NCI-H187 treated with DMSO at 0.1 percent for 48 hours (cell line): ENCODE measurements at places on chromosomes 2 and 18.

- DNase-seq = no peak
Measured at GRCh38 chr18:56973487-56973886, 173.4 kb upstream of the BOD1L2 start.

- DNase-seq = no peak
Measured at GRCh38 chr2:191929288-191929687, 82.4 kb upstream of the CAVIN2 start.

- no peak for DNase-seq
Measured at GRCh38 chr2:35443087-35443486, 912.5 kb upstream of the CRIM1 start.

- no peak for DNase-seq
Measured at GRCh38 chr2:201909961-201910361, 103.6 kb downstream of the CDK15 start.

DNA sequence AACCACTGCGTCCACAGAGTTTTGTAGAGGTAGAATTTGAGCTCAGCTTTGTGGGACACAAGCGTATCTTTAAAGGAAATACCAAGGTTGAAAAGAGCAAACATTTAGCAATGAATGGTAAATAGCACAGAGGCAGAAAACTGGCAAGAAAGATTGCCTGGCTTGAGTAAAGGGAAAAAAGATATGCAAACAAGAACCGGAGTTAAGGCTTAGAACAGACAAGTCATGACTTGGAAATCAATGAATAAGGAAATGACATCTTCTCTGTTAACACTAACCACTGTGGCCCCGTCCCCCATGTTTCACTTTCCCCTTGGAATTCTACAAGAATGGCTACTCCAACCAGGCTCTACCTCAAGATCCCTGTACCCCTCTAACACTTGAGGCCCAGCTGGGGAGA is 3.8 kb downstream of the STAM2 start:
- no peak for DNase-seq

GRCh38 chr2:1236606-1237005 is 176.7 kb upstream of the TPO start:
- DNase-seq = no peak

DNA sequence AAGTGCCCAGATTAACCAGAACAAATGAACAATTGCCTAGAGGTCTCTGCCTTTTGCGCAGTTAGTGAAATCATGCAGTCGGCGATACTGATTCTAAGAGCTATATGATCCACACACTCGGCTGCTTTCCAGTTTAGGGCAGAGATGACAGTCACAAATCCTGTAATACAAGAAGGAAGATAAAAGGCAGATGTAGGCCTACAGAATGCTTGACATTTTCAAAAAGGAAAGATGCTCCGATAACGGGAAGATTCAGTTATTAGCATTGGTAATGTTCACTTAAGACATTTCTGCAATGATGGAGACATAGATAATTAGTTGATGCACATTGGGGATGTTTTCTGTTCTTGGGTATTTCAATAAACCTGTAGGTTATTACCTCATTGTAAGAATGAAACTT is 19.5 kb downstream of the NYAP2 start:
- no peak for DNase-seq

DNA sequence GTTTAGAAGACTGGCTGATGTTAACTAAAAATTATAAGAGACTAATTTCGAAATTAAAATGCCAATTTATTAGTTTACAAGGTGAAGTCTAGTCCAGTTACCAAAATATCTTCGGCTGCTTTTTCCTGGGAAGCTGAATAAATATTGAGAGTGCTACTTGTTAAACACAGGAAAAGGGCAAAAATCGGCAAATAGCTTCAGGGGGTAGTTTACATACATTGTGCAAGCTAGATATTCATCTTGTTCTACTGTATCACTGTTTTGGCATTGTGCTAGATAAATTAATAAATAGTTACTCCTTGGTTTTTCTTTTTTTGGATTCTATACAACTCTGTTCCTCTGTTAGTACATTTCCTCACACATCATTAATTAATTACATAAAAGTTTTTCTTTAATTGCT is 29.3 kb downstream of the NHEJ1 start:
- no peak for DNase-seq

DNA sequence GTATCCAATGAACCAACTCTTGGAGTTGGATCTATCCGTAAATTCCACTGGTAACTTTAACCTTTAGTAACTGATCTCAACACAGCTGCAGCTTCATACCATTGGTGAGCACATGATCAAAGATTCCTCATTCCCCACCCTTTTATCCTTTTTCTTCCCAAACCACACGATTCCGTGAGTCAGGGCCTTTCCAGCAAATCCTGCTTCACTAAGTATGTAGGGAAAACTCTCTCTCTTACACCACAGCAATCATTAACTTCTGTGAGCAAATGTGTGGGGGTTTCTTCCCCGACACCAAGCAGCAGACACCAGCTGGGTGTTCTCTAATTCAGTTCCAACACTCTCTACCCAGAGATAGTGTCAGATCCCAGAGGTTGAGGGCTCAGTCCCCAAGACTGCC is 23.5 kb downstream of the ELP2 start:
- DNase-seq = no peak

DNA sequence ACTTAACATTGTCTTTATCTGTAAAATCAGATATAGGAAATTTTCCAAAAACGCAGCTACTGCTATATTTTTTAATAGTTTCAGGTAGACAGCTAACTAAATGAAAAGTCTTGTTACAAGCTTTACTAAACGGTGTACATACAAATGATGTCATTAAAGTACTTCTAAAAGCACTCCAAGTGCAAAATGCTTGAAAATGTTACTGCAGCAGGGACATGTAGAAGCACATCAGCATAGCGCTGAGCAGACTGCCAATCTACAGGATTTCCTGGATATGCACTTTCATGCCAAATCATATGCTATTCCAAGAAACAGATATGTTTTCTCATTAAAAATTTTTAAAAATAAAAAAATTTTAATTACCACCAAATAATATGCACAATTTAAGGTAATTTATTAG is 61.7 kb downstream of the SMAD2 start:
- DNase-seq = no peak

DNA sequence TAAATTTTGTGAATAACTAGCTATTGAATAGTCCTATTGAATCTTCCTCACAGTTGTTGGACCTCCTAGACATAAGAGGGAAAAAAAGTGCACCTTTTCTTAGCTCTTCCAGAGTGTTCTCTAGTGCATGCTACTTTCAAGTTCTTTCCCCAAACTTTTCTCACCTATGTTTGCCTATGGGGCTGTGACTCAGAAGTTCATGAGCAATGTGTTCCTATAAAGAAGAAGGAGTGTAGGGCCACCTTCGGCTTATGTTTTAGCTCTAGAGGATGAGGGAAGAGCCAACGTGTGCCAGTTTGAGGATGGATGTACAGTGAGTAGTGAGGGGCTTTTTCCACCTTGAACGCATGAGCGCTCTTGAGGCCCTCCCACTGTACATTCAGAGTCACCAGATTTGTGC is 27.0 kb upstream of the HNMT start:
- no peak for DNase-seq

DNA sequence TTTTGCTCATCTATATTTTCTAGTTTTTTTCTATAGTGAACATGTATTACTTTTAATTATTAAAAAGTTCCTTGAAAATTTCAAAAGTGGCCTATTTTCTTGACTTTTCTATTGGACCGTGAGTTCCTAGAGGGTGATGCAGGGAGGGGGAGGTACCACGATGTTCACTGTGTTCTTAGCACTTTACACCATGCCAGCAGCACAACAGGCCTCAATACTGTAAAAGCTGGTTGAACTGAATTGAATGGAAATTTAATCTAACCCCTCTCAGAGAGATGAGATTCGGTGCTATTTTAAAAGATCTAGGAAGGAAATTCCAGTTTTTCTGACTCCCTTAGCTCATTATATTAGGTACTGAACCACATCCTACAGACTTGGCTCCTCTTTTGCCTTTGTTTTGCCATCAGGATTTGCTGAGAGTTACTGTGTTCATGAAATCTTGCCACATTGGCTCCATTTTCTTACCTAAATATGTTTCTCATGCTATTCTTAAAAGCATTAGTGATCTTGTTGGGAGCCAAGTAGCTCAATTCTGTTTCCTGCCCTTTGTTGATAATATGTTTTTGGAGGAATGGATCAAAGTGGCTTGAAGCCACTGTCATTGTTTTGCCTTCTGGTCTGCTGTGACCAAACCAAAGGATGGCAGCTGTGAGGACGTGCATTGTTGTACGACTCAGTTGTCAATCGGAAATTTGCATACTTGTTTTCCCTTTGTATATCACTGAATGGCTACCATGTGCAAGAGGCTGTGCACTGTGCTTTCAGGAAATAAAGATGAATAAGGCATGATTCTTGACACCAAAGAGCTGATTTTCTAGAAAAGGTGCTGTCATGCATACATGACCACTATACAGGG is 25.3 kb downstream of the MYO1B start:
- DNase-seq = no peak

- DNase-seq = no peak
Measured at GRCh38 chr2:232567721-232568120, 17.2 kb downstream of the EIF4E2 start.

GRCh38 chr2:62410015-62410453 is 96.0 kb downstream of the TMEM17 start:
- no peak for DNase-seq

- DNase-seq = no peak
Measured at GRCh38 chr2:180991361-180991760, 11.0 kb downstream of the UBE2E3 start.

DNA sequence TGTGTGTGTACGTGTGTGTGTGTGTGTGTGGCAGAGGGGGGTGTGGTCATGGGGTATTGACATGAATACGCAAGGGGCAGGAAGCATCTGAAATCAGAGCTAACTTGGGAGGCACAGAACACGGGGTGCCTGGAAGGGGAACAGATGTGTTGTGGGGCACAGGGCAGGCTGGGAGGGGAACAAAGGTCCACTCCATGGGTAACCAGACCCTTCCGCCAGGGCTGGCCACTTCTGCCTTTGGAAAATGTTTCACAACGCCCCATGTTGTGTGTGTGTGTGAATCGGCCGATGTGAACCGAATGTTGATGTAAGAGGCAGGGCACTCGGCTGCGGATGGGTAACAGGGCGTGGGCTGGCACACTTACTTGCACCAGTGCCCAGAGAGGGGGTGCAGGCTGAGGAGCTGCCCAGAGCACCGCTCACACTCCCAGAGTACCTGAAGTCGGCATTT is at the start of gene SLC11A1:
TSS of gene SLC11A1 (plus strand) at position 358 of the 451 bp plus-strand sequence. CDS start 96 bp downstream, outside the sequence.
- DNase-seq = no peak

- DNase-seq = no peak
Measured at GRCh38 chr2:207434899-207435465, 94.8 kb upstream of the CREB1 start.

- DNase-seq = no peak
Measured at GRCh38 chr2:148560496-148560895, 84.1 kb upstream of the EPC2 start.

DNA sequence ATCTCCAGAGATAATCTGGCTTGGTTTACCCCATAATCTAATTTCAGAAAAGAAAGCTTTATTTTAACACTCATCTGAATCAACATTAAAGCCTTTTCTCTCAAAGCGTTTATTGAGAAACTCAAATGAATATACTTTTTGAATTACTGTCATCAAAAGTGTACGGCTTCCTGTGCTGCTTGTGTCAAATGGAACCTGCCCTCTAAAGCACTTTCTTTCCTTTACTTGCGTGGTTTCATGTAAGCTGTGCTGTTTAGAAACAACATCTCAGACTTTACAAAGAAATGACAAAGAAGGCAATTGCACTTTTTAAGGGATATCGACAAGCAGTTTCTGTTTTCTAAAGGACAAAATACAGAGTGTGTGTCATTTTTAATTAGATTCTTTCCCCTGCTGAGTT is 35.1 kb downstream of the CYBRD1 start:
- DNase-seq = no peak

DNA sequence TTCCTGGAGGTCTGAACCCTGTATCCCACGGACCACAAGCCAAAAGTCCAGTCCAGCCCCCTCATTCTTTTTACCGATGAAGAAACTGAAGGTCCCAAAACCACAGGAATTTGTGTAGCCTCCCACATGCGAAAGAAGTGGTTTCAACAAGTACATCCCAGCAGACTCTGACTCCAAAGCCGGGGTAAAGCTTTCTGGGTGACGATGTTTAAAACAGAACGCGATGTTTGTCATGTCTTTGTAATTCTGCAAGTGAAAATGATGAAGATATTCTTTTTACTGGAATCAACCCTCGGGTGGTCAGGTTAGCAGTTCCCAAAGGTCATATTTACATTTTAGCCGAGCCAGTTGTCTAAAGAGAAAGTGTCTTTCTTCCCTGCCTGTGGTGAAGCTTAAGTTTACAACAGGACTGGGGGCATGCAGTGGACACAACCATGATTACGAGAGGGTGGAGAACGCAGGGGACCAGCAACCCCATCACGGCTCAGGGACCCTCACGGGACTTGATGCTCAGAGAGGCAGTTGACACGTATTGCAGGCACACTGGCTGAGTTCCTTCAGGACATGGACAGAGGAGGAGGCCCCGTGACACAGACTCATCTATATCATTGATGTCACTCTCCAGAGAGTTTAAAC is 17.8 kb upstream of the TMEM131 start:
- no peak for DNase-seq

DNA sequence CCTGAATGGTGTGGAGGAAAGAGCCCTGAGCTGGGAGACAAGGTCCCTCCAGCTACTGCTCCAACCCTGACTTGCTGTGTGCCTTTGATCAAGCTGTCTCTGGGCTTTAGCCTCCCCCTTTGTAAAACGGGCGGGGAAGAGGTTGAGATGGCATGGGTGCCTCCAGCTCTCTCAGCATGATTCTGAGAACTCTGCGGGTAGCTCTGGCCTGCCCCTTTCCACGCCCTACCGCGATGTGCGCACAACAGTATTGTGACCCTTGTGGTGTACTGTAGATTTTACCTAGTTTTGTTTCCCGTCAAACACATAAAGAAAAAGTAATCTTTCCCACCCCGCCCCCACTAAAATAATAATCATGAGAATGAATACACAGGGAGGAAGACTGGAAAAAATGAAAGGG is 5.3 kb downstream of the CD8A start:
- DNase-seq = no peak

- no peak for DNase-seq
Measured at GRCh38 chr2:20350041-20350712, 467 bp downstream of the PUM2 start.

- DNase-seq = no peak
Measured at GRCh38 chr18:56726906-56727305, 75.7 kb downstream of the WDR7 start.

DNA sequence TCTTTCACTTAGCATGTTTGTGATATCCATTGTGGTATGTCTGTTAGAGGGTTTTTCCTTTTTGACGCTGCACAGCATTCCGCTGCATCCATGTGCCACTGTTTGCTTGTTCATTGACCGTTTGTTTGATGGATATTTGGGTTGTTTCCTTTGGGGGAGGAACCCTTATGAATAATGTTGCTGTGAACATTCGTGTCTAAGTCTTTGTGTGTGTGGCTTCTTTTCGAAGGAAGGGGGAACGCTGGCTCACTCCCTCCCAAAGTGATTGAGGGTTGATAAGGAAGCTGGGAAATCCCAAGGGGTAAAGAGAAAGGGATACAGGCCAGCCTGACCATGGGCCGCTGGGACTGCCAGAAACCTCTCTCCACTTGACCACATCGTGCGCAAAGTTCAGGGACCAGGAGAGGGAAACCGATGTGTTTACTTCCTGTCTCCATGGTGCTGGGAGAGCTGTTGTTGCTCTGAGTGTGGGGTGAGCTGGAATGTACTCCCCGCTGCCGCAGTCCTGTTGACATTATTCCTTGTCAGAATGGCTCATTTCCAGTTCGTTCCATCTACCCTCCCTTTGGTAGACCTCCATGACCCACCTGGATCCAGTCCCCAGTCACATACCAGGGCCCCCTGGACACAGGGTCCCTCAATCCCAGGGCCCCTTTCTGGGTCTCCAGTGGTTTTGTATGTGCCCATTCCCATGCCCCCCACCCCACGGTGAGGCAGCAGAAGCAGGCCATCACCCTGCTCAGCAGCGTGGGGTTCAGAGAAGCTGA is 39.6 kb downstream of the HS1BP3 start:
- no peak for DNase-seq
